Activated T-helper 1 cell treated with Interleukin-2 at 50 U/mL for 16 hours (primary cell): ENCODE measurements at places on chromosomes 11 and 22.

DNA sequence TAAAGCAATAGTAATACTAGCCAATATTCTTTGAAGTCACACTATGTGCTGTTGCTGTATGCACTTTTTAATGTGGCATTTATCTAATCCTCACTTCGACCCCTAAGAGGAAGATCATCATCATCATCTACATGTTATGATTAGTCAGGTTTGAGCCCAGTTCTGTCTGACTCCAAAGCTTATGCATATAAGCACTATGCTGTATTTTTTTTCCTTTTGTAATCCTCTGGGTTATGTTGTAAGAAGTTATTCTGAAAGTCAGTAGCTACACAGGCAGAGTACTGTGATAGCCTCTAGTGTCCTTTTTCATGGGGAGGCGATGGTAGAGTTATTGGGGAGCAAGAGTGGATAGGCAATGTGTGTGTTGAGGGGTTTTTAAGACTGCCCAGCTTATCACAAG lies 11.1 kb downstream of the MMP20 start:
- DNase-seq, result no peak

- no peak for DNase-seq
These were observed 112.8 kb downstream of the ABTB2 start for GRCh38 chr11:34245041-34245440.

DNA sequence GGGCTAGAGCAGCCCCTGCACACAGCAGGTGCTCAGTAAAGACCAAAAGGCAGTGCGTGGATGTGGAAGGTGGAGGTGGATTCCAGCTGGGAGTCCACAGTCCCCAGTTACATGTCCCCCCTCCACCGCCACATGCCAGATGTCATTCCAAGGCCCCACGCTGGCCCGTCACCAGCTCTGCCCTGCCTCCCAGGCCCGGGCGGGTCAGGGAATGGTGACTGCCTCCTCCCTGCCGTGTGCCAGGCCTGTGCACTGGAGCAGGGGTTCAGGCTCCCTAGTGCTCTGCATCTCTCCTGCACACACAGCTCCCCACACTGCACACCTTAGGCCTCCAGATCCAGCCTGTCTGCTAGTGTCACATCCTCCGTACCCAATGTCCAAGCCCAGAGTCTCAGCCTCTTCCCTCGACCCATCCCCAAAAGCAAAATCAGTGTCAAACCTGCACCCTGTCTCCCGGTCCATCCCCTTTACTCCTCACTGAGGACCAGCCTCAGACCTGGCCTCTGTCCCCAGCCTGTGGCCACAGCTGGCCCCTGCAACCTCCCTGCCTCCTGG lies 40.2 kb upstream of the PRODH start:
- DNase-seq, result no peak

GRCh38 chr11:113261709-113262475 lies 52.5 kb upstream of the TTC12 start:
- no peak for DNase-seq

GRCh38 chr11:3859373-3859881 lies 4.0 kb downstream of the STIM1 start:
- DNase-seq, result no peak

- DNase-seq, result no peak
These were observed 318.7 kb downstream of the BUD13 start for GRCh38 chr11:116454020-116454645.

DNA sequence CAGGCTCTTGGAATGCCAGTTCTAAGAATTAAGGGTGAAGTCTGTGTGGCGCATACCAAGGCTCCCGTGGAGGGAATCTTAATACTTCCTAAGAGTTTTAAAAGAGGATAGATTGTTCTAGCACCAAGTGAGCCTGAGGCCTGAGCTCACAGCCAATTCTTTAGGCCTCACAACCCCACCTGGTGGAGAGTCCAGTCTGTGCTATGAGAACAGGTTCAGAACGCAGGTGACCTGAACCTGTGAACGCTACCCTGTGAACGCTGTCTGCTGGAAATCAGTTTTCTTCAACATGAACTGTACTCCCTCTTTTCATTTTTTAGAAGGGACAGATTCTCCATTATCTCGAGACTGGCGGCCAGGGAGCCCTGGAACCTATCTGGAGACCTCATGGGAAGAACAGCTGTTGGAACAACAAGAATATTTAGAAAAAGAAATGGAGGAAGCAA lies 43.2 kb upstream of the DLAT start:
- no peak for DNase-seq

GRCh38 chr11:34053161-34053686 lies 1.7 kb downstream of the CAPRIN1 start:
- peak; percentile 52 for DNase-seq

DNA sequence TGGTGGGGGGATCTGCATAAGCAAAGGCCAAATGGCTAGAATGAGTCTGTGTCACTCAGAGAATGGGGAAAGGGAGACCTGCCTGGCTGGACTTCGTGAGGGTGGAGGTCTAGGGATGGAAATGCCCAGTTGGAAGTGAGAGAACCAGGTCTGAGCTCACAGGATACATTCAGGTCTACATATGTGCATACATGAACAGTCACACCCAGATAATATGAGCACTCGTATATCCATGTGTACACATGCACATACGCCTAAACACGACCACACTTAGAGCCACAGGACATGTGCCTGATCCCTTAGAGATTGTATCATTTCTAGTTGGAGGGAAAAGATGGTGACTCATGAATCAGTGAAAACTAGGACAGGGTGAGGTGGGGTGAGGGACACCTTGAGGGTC lies 21.1 kb upstream of the RELT start:
- no peak for DNase-seq

- no peak for DNase-seq
These were observed 18.8 kb downstream of the DDX25 start for GRCh38 chr11:125923012-125923579.

GRCh38 chr11:13091373-13091772 lies 82.3 kb downstream of the RASSF10 start:
- DNase-seq, result no peak

GRCh38 chr22:28477556-28477955 lies 202.1 kb downstream of the TTC28 start:
- no peak for DNase-seq

GRCh38 chr11:68186061-68186460 lies 27.0 kb downstream of the KMT5B start:
- no peak for DNase-seq

DNA sequence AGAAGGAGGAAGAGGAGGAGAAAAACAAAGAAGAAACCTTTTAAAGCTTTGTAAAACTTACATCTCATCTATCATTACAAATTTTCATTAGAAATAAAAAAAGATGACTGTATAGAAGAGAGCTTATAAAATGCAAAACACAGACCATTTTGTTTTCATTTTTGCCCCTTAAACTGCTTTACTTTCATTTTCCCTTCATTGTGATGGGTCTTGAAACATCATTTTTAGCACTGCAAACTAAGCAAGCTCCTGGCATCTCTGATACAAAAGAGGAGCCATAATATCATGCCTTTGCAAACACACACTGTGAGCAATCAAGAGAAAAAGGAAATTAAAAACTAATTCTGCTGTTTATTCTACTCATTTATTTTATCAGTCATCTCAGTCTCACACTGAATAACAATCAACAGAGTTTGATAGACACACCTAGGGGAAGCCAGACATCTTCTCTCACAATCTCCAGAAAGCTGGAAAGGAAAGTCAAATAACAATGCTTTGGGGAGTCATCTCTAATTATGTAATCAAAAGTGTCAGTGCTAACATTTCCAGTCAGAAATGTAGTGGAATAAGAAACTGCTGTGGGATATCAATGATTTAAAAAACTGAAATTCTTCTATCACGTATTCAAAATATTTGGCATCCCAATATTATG lies 467.7 kb upstream of the FAT3 start:
- DNase-seq, result no peak

GRCh38 chr22:23225724-23226496 lies 45.6 kb downstream of the BCR start:
- DNase-seq, result peak; percentile 38

DNA sequence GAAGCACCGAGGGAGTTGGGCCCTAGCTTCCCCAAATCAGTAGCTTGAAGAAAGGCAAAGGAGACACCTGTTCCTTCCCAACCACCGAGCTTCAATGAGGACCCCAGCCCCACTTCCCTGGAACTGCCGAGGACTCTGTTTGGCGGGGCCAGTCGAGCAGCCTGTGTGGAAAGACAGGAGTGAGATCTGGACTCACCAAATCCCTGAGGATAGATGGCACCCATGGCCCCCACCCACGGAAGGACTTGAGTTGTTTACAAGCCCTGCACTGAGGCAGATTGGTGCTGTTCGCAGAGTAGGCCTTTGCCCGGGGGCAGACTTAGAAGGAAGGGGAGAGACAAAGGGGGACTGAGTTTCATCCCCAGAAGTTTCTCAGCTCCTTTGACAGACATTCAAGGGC lies 64.6 kb downstream of the FEZ1 start:
- no peak for DNase-seq

DNA sequence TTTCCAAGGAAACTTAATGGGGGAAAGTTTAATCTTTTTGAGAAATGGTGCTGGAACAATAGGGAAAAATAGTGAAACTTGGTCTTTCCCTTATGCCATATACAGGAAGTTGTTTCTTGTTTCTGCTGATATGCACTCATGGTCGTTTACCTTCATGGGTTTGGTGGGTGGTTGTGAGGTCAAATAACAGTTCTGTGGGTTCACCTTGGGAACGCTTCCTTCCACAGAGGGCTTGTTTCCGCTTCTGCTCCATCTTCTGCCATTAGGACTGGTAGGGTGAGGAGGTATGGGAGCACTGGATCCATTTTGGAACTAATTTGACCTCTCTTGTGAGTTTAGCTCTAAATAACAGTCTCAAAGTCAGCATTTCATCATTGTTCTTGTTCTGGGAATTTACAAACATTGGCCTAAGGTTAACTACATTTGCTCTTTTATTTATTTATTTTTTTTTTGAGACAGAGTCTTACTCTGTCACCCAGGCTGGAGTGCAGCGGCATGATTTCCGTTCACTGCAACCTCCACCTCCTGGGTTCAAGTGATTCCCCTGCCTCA lies 17.6 kb upstream of the RELA start:
- DNase-seq, result no peak

DNA sequence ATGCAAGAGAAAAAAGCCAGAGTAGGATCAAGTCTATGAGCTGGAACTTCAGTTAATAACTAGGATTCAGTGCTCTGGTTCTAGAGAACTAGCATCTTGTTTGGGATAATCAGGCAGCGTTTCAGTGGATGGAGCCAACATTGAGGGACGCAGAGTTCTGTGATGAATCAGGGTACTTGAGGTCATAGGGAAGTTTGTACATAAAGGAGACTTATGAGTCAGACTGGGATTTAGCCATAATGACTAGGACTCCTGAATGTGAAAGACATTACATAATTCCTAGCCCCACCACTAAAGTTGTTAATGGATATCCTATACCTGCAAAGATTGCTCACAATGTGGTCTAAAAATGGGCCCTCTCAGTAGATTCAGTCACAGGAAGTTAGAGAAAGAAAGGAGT lies 6.8 kb downstream of the SLN start:
- DNase-seq, result no peak

GRCh38 chr11:69450064-69450856 lies 31.2 kb upstream of the LINC01488 start:
- DNase-seq, result no peak

- DNase-seq, result no peak
These were observed 154.3 kb downstream of the ADAMTS15 start for GRCh38 chr11:130602641-130603334.
